ENCODE measurements at places on chromosomes 6 and 20.

- DNase-seq: peak; percentile 56
These were observed 3.5 kb upstream of the SNAI1 start for GRCh38 chr20:49979030-49979832.

GRCh38 chr6:161365633-161366032, 91.8 kb upstream of the AGPAT4 start:
- DNase-seq: no peak

- DNase-seq: no peak
These were observed 3.9 kb downstream of the UTRN start for GRCh38 chr6:144289006-144289405.

DNA sequence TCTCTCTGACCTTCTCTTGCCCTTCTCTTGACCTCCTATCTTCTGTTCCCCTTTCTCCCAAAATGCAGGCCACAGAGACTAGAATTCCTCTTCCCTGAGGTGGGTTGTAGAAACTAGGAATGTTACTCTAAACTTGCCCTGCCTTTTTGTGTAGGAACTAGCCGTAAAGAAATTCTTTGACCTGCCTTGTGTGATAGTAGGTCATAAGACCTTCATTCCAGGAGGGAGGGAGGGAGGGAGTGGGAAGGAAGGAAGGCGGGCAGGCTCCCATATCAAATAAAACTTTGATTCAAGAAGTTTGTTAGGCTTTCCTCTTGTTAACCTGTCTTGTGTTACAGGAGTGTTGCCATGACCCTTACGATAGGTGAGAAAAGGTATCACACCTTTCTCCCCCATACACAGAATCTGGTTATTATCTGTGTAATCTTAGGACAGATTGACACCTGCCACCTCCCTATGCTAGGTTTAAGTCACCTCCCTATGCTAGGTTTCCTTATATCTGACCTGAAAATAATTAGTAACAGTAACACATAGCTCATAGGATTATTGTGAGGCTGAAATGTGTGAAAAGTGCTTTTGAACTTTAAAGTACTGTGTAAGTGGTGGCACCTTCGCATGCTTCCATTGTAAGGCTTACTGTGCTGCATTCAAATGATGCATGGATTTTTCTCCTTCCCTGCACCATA, 32.6 kb upstream of the FUCA2 start:
- DNase-seq: no peak

GRCh38 chr6:151679081-151679480, 128.4 kb upstream of the ESR1 start:
- DNase-seq: no peak

DNA sequence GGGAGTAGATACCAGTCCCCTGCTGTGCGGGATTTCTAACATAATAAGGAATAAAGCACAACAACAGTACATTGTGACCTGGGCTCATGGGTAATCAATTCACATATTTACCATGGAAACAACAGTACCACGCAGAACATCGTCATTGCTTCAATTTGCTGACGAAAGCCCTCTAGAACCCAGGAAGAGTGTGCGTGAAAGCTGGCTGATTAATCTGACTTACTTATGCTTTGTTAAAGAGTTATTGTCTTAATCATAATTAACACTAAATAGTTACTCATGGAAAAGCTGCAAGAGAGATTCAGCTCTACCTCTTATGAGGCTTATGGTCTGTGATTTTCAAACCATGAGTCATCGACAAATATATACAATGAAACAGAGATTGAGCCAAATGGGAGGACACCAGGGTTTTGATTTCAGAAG, 644.3 kb upstream of the AGPAT4 start:
- no peak for DNase-seq

- DNase-seq: no peak
These were observed 28.7 kb downstream of the NTSR1 start for GRCh38 chr20:62737271-62737811.

- DNase-seq: no peak
These were observed 99.3 kb downstream of the BMP2 start for GRCh38 chr20:6866741-6867140.

- DNase-seq: no peak
These were observed 47.3 kb downstream of the EPB41L2 start for GRCh38 chr6:131015630-131016263.

GRCh38 chr6:30556066-30556905, at the start of gene GNL1:
Gene GNL1 (minus strand): TSS chr6:30556489. CDS start chr6:30556203, 286 bp downstream.
- peak; percentile 99 for DNase-seq

GRCh38 chr6:54856129-54856528, 9.6 kb downstream of the FAM83B start:
- DNase-seq: no peak

DNA sequence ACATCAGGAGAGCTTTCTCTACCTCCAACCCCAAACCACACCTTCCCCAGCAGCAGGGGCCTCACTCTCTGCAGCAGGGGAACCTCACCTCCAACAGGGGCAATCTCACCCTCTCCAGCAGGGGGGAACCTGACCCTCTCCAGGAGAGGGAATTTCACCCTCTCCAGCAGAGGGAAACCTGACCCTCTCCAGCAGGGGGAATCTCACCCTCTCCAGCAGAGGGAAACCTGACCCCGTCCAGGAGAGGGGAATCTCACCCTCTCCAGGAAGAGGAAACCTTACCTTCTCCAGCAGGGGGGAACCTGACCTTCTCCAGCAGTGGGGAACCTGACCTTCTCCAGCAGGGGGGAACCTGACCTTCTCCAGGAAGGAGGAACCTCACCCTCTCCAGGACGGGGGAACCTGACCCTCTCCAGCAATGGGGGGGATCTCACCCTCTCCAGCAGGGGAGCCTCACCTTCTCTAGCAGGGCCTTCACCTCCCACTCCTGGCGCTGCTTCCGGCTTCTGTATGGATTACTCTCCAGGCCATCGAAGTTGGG, 3.1 kb downstream of the B3GALT4 start:
- DNase-seq: no peak

DNA sequence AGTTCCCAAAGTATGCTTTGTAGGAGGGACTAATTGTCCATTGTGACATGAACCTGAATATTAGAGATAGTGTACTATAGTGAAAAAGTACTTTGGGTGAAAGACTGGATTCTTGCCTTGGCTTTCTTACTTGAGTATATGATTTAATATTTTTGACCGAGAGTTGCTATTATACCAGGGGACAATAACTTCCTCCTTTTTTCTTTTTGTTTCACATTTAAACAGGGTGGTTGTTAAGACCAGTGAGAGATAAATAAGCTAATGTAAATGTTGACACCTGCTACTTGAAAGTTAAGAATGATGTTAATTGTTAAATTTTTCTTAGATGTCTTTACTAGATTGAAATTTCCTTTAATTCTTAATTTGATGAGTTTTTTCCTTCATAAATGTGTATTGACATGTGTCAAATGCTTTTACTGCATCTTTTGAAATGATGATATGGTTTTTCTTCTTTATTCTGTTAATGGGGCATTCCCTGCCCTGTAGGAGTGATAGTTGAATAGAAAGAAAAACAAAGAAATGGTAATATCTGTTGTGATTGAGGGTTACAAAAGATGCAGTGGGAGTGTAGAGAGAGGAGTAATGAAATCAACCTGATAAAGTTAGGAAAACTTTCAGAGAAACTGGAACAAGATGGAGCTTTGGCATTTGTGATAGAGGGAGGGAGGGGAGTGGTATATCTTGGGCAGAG, 48.4 kb downstream of the ZFAND3 start:
- no peak for DNase-seq

DNA sequence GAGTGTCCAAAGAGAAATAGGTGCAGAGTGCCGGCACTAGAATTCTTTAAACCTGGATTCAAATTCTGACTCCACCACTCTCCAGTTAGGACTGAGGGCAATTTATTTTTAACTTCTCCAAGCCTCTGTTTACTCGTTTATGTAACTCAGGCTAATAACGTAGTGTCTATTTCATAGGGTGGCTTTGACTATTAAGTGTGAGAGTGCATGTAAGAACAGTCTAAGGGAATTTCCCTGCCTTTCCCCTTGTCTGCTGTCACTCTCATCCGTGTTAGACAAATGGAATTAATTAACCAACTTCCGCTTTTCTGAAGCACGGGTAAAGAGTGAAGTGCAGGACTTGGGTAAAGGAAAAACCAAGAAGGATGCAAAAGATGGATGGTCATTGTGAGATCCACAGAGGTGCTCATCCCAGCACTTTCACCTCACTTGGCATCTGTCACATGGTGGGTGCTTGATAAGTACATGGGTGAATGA, 4.1 kb upstream of the ZKSCAN8 start:
- DNase-seq: no peak

DNA sequence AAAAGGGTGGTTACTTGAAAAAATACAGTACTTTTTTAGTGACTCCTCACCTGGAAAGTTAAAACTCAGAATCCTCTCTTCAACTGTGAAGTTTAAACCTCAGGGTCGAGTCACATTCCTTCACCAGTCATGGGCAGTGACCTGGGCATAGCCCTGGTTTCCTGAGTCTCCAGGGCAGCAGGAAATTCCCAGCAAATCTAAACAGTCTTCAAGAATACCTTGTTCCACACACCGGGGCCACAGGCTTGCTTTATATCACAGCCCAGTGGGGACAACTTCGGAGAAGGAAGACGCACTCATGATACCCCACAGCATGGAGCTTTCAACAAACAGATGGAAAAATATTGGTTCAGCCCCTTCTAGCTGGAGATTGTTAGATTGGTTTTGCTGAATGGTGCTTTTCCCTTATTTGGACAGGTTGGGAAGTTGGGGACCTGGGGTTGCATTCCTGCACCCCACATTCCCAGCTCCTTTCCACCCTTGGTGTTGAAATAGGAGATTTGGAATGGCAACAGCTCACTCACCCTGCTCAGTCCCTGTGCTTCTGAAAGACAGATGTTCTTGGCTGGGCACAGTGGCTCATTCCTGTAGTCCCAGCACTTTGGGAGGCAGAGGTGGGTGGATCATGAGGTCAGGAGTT, 113.0 kb upstream of the TMEM170B start:
- DNase-seq: no peak

DNA sequence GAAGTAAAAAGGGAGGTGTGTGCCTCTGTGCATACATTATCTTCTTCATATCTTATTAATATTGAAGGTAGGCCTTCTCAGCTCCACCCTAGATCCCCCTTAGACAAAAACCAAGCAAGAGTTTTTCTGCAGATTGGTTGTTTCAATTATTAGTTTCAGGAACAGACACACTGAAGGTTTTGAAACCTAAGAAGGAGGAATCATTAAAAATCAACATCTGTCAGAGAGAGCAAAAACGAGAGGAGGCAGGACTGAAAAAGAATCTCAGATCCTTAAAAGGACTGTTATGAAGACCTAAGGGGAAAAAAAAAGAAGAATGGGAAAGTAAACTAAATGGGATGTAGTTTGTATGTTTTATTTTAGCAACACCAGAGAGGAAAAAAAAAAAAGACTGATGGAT, 560.8 kb upstream of the JAG1 start:
- no peak for DNase-seq

DNA sequence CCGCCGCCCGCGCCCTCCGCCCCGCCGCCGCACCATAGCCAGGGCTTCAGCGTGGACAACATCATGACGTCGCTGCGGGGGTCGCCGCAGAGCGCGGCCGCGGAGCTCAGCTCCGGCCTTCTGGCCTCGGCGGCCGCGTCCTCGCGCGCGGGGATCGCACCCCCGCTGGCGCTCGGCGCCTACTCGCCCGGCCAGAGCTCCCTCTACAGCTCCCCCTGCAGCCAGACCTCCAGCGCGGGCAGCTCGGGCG, 1.5 kb downstream of the FOXC1 start:
- DNase-seq: no peak

GRCh38 chr6:83592770-83593394, 80.5 kb downstream of the PRSS35 start:
- no peak for DNase-seq

DNA sequence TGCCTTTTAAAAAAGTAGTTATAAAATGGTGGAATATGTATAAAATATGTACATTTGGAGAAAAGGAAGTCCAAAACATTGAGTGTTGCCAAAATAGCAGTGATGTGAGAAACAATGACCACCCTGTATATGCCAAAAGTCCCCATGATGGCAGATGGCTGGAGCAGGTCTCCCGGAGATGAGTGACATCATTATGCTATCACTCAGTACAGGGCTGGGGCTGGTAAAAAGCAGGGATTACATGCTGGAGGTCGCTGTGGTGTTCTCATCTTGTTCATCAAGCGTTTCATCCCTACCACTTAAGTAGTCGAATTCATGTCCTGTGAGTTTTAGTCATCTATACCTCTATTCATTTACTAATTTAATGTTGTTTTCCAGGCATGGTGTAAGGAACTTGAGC, 315.3 kb upstream of the SLC35B3 start:
- DNase-seq: no peak

- no peak for DNase-seq
These were observed 28.3 kb downstream of the KCNQ5 start for GRCh38 chr6:72650081-72650745.

DNA sequence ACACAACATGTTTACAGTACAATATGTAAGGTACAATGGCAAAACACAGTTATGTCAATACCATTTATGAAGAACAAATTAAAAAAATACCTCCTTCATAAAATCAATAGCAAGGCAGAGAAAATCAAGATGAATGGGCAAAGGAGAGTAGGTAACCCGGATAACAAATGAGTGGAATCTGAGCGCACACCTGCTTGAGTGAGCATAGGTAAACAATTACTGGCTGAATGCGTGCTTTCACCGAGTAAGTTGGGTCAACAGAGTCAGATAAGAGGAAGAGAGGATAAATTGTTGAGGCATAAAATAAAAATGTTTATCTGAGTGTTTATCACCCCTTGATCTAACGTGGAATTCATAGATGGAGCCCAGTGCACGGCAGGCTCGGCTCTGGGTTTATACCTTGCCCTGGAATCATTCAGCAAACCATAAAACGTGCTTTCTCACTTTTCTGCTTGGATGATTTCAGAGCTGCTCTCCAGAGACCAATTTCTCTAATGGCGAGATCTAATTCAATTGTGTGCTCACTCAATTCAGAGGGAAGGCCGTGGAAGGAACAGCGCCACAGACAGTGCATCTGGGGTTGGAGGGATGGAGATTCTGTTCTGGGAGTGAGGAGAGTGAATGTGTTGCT, 224.8 kb upstream of the MAP3K7 start:
- no peak for DNase-seq

- DNase-seq: no peak
These were observed 312.0 kb downstream of the SAMD5 start for GRCh38 chr6:147820520-147820919.

GRCh38 chr20:56245761-56246160, 2.8 kb upstream of the MC3R start:
- DNase-seq: no peak

- no peak for DNase-seq
These were observed 91.5 kb upstream of the HIVEP1 start for GRCh38 chr6:11920566-11920965.

All from stimulated activated CD4-positive, alpha-beta T cell treated with anti-CD3 and anti-CD28 coated beads, Interleukin-1b, Interleukin-23, amount 100 ng/mL, for 1 hour (primary cell).